GM04503 (cell line): ENCODE measurements at places on chromosomes 4 and X.

GRCh38 chr4:22999419-22999818 lies 306.7 kb downstream of the GBA3 start:
- DNase-seq: no peak

GRCh38 chr4:88212253-88212561 lies 53.8 kb upstream of the ABCG2 start:
- DNase-seq: no peak

- no peak for DNase-seq
Measured at GRCh38 chrX:48165241-48165640, 31.4 kb downstream of the SSX5 start.

- no peak for DNase-seq
Measured at GRCh38 chr4:20778896-20779295, 78.6 kb downstream of the PACRGL start.

DNA sequence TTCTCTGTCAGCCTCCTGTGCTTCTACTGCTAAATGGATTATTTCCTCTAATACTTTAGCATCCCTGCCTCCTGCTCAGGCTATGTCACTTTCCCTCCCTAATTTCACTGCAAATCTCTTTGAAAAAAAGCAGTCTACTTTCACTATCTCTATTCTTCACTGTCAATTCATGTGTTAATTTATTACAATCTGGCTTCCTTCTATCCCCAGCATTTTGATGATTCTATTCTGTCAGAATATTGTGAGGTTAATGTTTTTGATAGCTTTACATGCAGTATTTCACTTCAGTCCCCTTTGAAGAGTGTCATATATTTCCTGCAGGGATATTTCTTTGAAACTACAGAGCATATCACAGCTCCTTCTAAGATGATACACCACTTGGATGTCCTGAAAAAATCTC lies 203.2 kb downstream of the GRID2 start:
- no peak for DNase-seq

DNA sequence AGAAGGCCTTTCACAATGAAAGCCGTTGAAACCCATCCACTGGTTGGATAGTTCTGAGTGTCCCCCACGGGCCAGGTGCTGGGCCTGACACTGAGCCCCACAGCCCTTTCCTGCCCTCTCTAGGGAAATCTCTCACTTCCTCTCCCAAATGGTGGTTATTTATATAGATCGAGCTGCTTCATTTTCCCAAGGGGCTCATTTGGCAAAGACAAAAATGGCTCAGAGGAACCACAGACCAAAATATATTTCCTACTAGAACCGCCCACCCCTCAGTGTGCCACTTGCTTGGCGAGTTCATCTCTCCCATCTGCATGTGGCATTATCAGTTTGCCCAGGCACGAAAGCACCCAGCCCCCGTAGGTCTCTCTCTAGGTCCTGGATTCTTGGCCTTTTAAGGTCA lies 53.3 kb upstream of the STIM2 start:
- DNase-seq: no peak

DNA sequence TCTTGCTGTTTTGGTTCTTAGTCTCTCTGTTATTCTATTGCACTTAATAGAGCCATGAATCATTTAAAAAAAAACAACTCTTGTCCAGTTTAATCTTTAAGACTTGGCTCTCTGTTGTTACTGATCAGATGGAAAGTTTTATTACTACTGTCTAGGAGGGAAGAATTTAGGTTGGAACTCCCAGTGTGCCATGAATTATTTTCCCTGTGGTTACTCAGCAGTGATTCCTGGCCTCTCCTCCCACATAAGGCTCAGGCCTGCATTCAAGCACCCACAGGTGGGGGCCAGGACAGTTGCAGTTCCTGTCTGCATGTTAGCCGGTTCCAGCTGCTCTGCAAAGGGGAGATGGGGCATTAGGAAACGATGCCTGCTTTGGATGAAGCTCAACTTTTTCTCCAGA lies 29.8 kb upstream of the ESX1 start:
- DNase-seq: peak; percentile 5

DNA sequence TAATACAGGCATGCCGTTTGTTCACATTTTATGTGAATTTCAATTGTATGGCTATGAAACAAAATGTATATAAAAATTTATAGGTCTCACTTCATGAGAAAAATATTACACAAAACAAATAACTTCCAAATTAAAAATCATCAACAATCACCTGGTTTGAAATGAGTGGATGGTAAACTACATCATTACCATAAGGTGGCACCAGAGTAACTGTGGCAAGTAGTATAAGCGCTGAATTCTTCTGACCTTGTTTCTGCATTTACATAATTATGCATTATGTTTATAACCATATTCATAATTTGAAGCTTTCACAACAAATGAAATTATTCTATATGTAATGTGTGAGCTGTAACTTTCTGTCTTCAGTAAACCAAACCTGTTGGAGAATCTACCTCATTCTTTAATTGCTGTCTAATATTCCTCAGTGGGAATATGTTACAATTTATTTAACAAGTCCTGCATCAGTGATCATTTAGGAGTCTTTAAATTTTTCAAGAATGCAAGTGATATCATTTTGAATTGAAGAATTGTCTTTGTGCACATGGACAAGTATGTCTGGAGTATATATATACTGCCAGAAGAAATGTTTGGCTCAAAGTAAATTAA lies 55.2 kb downstream of the MMRN1 start:
- DNase-seq: no peak

DNA sequence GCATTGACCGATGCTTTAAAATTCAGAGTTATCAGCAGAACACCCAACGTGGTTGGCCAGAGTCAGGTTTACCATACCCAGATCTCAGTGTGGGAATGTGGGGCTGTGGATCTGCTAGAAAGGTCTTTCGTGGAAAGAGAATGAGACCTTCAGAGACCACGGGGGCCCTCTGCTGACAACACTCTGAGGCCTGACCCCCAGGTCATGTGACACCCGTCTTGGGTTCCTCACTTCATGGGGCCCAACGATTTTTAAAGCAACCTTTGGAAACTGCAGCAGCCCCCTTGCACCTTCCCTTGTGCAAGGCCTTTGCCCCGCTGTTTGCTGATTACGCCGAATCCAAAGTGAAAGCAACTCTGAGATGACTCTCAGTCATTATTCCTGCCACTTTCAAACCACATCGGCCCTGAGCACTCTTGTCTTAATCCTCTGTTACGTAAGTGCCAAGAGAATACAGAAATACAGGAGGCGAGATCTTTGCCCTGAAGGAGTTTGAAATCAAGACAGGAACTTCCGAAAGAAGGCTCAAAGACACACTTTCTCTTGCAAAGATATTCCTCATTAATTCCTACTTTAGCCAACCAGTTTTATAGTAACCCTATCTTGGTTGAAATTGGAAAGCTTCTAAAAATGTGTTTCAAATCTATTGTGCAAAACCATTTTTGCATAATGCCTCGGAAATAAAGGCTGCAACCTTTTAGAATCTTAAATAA lies 88.3 kb downstream of the EVC2 start:
- DNase-seq: no peak

DNA sequence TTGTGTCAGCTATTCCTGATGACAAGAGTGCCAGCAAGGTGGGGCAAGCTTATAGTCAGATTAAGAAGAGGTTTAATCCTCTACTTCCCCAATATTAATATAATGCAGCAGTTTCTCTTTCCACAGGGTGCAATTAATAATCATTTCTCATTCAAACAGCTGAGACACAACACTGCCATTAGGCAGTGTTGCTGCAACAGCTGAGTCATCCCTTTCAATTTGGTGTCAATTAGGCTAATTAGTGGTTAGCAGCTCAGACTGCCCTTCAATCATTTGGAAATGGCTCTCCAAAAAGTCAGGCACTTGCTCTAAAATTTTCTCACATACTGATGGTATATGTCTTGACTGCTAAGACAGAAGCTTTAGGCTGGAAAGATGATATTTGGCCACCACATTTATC lies 265.7 kb upstream of the FAM241A start:
- no peak for DNase-seq

GRCh38 chr4:114694770-114695169 lies 96.2 kb downstream of the UGT8 start:
- DNase-seq: peak; percentile 0

DNA sequence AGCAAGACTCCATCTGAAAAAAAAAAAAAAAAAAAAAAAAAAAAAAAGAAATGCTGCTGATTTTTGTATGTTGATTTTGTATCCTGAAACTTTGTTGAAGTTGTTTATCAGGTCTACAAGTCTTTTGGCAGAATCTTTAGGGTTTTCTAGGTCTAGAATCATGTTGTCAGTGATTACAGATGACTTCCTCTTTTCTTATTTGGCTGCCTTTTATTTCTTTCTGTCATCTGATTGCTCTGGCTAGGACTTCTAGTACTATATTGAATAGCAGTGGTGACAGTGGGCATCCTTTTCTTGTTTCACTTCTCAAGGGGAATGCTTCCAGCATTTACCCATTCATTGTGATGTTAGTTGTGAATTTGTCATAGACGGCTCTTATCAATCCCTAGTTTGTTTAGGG lies 334.4 kb downstream of the SPRY1 start:
- DNase-seq: no peak

- DNase-seq: no peak
Measured at GRCh38 chr4:1009542-1010394, 1.7 kb upstream of the FGFRL1 start.

- no peak for DNase-seq
Measured at GRCh38 chr4:75629239-75629638, 1.1 kb downstream of the CDKL2 start.

DNA sequence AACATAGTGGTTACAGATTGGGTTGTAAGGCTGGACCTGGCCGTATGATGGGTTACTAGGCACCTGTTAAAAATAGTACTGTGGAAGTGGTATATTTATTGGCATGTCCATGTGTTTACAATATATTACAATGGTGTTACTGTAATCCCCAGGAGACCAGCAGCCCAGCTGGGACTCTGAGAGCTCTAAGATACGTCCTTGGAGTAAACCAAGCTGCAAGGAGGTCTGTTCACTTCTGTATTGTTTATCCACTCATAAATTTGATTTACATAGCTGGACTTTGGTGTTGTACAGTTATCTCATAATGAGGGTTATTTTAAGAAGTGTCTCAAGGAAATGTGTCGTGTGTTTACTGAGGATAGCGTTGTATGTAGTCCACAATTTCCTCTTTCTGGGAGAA lies 93.8 kb downstream of the TBL1X start:
- no peak for DNase-seq

- DNase-seq: no peak
Measured at GRCh38 chr4:54683616-54684346, 26.0 kb downstream of the KIT start.

DNA sequence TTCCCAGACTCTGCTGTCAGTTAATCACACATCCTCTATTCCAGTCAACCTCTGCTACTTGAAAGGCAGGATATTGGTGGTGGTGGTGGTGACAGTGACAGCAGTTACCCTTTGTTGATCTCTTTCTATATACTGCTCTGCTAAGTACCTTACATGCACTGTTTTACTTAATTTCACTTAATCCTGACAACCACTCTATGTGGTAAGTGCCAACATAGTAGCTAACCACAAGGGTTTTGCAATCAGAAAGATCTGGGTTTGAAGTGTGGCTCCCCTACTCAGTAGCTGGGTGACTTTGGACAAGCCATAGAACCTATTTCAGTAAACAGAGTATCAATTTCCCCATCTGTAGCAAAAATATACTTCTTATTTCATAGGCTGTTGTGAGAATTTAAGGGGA lies 24.2 kb upstream of the F9 start:
- DNase-seq: no peak

- no peak for DNase-seq
Measured at GRCh38 chr4:102437111-102437510, 64.0 kb upstream of the NFKB1 start.

- DNase-seq: no peak
Measured at GRCh38 chr4:22483551-22483981, 32.3 kb downstream of the ADGRA3 start.

DNA sequence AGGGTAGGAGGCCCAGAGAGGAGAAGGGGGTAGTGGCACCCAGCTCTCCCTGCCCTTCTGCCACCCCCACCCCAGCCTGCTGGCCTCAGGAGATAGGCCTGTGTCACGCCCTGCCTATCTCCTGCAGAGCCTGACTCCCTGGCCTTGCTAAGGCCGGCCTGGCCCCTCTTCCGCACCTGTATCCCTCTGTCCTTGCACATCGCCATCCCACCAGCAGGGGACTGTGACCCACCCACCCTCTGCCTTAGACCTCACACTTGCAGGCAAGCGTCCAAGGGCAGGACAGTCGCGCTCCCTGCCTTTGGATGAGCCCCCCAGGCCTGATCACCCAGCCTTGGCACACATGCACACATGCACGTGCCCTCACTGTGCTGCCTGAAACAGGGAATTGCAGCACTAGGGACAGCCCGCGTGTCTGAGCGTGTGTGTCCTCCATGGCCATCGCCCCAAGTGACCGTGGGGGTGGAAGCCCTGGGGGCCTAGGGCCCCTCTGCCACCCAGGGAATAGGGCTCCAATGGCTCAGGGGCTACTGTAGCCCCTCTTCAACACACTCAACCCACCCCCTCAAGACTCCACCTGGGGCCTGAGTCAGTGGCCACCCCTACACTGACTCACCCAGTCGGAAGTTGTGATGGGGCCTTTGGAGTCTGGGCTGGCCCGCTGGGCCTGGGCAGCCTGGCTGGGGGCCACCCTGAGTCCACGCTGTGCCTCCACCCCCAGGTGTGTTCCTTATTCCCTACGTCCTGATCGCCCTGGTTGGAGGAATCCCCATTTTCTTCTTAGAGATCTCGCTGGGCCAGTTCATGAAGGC lies 2.1 kb downstream of the SLC6A8 start:
- no peak for DNase-seq

- DNase-seq: no peak
Measured at GRCh38 chrX:103414561-103414960, 38.2 kb downstream of the BEX3 start.

GRCh38 chrX:150258463-150259430 lies 104.4 kb upstream of the MAMLD1 start:
- DNase-seq: peak; percentile 11

GRCh38 chrX:143636831-143637230 lies 930 bp upstream of the SLITRK4 start:
- DNase-seq: no peak

DNA sequence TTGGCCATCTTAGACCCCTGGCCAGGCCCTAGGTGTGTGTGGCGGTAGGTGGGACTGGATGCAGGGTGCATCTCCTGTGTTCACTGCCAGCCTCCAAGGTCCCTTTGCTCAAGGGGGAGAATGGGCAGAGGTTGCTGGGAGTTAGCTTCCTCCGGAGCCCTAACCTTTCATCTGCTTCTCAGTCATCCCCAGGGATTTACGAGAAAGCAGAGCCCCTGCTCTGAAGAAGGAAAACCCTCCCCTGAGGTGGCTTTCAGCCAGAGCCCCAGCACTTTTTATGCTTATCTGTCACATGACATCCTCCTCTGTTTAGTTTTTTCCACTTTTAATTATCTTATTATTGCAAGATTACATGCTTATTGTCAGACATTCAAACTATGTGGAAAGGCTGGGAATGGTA lies 44.9 kb upstream of the DDX3X start:
- DNase-seq: no peak
